ENCODE measurements at places on chromosomes 7 and 10.

DNA sequence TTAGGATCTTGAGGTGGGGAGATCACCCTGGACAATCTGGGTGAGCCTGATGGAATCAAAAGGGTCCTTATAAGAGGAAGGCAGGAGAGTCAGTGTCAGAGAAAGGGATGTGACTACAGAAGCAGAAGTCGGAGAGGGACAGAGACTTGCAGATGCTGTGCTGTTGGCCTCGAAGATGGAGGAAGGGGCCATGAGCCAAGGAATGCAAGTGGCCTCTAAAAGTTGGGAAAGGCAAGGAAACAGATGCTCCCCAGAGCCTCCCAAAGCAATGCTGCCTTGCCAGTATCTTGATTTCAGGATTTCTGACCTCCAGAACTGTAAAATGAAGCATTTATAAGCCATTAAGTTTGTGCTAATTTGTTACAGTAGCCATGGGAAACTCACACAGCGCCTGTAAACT, 165.2 kb downstream of the FANK1 start:
- DNase-seq = no peak

DNA sequence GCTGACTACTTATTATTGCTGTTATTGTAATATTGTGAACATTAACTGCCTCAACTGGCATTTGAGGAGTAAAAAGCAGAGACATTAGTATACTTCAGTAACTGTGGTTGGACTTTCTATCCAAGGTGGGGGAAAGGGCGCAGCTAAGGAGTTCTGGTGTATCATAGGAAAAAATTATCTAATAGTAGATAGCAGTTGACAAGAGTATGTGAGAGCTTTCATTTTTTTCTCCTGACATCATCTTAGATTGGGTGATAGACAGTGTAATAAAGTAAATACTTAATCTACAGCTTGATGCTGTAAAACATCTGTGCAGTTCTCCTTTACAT, 68.9 kb downstream of the PHTF2 start:
- no peak for DNase-seq

DNA sequence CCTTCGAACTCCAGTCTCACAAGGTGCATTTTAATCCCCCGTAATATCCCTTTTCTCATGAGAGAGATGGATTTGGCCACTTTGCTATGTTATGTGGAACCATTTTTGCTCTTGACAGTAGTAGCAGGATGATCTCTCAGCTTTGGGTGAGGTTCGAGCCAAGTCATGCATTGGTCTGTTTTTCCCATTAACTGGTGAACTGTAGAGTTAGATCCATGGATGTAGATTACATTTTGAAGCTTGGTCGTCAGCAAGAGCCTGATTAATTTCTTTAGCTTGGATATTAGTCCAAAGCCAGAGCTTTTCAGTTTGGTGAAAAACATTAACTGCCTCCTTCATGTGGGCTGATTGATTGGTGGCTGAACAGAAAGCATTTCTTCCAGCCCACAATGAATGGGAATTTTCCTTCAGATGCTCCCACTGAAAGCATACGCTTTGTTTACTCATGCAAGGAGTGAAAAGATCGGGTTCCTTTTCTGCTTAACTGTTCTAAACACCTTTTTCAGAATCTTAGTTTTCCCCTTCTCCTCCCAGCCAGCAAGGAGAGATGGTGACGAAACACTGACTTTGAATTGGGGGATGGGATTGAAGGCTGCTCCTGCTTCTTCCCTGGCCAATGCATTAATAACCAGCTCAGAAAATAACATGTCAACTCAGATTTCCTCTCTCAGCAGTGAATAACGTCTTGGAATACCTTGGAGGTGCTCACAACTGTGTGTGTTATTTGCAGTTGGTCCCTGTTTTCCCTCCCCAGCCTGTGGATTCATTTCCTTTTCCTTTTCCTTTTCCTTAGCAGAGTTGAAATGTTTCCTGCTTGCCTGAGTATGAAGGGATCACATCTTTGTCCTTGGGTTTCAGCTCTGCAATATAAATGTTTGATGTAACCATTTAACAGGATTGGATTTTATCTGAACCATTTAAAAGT, 351.8 kb upstream of the FZD8 start:
- no peak for DNase-seq

GRCh38 chr7:96985992-96986391, 19.4 kb upstream of the DLX6 start:
- no peak for DNase-seq

GRCh38 chr7:4297165-4297917, 384.8 kb upstream of the FOXK1 start:
- DNase-seq = no peak

DNA sequence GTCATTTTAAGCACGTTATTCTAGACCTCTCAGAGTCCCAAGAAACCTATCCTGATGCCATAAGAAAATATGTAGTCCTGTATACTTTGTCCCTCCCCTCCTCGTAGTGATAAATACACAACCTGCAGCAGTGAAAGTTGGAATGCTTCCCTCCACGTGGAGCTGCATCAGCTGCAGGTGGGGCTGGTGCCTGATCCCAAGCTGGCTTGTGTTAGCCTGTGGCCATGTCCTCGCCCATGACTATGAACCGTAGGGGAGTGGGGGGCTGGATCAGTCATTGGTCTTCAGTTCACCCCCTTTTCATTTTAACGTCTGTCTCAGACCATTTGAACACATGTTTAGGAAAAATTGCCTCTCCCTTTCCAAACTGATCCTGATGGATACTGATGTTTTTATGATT, 171.4 kb upstream of the HABP2 start:
- DNase-seq = no peak

Measured in right cardiac atrium (tissue), 5 donors.